ENCODE measurements at places on chromosomes 7 and 10. TPM values are rescaled to one million over a fixed set of nuclear protein-coding genes. Genes with fewer than 3 reads are reported as not detected.

DNA sequence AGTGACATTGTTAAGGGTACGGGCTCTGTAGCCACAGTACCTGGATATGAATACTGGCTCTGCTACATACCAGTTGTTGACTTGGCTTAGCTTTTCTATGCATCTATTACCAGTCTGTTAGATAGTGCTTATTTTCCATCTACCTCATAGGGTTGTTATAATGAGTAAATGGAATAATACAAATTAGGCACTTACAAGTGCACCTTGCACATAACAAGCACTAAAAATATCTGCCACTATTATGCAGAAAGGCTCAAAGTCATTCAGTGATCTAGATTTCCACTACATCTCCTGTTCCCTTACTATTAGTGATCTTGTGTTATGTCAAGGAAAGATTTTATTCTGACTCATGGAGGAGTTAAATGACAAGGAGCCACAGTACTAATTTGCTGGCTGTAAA, 27.9 kb upstream of the ZEB1 start:
- no peak for DNase-seq

GRCh38 chr10:93245779-93246178, 172.1 kb downstream of the CYP26A1 start:
- DNase-seq = no peak

GRCh38 chr10:11143242-11143641, 125.6 kb downstream of the CELF2 start:
- no peak for DNase-seq

GRCh38 chr7:108136191-108136688, 6.1 kb upstream of the LAMB4 start:
- DNase-seq = no peak

- DNase-seq = no peak
These were observed 51.1 kb upstream of the MEOX2 start for GRCh38 chr7:15737601-15738000.

GRCh38 chr10:78985973-78986818, 82.6 kb upstream of the ZMIZ1 start:
- DNase-seq = no peak

DNA sequence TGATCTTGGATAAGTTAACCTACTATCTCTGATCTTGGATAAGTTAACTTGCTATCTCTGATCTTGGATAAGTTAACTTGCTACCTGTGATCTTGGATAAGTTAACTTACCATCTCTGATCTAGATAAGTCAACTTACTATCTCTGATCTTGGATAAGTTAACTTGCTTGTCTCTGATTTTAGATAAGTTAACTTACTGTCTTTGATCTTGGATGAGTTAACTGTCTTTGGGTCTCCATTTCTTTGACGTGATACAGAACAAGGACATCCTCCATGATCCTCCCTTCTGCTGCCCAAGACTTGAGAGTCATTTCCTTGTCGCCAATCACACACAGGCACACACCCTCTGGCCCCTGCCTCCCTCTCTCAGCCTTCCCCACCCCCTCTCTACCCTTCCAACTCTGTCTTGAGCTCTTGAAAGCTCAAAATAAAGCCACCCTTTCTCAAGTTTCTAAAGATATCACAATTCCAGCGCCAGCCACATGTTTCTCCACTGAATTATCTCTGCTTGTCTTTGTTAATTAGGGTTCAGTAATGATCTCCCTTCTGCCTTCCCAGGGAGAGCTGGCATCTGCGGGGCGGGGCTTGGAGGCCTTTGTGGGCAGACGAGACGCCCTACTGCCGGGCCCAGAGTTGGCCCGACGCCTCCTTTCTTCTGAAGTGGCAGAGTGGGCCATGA, 85.1 kb upstream of the GTF2I start:
- DNase-seq = no peak

- DNase-seq = no peak
These were observed 465.6 kb upstream of the IGFBP3 start for GRCh38 chr7:46386428-46387399.

DNA sequence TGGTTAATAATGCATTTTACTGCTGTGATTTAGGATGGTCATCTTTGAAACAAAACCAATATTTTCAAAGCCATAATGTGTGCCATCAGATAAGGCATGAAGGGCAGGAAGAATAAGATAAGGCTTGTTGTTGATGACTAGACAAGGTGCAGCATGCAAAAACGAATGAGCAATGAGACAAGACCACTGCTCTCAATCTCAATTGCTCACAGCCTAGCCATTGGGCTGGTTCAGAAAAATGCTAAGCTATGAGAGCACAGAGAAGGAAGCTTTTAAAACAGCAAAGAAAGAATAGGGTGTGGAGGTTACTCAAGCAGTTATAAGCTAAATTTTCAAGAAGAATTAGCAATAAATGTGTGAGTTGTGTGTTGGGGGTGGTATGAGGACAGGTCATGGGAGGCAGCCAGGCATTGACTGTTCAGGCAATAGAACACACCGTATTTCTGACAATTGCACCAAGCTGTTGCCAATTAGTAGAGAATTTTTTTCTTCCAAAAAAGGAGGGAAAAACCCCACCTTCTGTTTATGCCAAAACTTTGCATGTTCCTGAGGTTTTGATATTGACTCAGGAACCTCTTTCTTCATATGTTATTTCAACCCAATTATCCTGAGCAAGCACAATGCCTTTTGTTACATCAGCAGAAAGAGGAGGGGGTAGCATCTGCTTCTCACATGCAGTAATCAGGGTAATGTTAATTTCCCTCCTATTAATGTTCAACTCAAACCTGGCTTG, 276.5 kb downstream of the HDAC9 start:
- DNase-seq = peak; percentile 65

DNA sequence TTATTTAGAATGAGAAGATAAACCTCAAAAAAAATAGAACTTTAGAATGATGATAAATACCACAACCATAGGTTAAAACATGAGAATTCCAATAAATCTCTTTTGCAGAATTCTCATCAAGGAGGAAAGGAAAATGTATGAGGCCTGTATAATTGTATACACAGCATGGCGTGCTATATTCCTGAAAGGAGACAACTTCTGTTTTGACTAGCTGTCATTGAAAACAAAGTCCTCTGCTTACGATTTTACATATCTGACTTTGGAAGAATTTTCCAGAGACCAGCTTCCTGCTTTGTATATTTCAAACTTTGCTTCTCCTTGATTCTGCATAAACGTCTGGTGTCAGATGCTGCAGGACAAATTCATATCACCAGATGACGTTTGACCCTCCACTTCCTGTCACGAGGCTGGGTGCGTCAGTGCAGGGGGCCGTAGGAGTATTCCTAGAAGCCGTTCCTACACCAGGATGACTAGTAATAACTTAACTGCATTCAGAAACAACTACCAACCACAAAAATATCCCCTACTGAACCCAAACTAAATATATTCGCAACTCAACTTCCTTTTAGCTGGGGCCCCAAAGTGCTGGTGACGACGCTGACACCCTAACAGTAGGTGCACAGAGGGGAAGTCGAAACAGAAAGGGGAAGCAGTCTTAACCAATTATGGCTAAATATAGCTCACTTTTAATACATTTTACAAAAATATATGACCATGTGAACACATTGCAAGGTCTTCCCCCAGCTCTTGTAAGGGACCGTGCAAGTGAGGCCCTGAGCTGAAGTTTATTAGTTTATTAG, 178.6 kb upstream of the INHBA start:
- DNase-seq = no peak

GRCh38 chr10:66228887-66229286, 696.9 kb upstream of the LRRTM3 start:
- no peak for DNase-seq

DNA sequence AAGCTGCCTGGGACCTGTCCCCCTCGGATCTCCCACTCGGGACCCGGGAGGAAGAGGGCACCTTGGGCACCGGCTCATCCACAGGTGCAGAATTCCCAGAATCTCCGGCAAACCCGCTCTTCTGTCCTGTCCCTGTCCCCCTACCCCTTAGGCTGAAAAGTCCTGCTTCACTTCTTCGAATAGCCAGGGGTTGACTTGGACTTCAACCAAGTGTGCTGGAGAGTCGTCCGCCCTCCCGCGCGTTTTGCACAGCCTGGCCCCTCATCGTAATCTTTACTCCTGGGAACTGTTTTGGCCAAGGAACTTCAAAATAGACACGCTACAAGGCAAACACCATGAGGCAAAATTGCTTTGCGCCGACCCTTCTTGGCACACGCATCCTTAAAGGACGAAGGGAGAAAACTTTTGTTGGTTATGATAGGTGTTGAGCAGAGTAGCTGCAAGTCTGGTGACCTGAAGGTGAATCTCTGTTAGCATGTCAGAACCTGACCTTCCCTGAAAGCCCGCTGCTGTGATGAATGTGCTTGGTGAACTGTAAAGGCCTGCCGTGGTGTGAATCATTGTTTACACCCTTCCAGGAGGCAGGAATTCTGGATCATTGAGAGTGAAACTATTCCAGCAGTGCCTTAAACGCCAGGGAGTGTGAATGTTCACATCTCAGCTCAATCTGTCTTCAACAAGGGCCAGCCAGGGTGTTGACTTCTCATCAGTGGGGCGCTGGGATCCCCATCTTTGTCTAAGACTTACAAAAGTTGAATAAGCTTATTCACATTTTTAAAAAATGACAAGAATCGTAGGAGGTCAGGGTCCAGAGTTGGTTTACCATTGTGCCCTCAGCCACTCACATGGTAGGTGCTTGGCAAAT, 589 bp upstream of the RAPGEF5 start:
- DNase-seq = peak; percentile 99

- DNase-seq = no peak
These were observed 135.4 kb upstream of the RSU1 start for GRCh38 chr10:16952610-16953009.

GRCh38 chr10:132650611-132651250, 113.1 kb downstream of the INPP5A start:
- DNase-seq = no peak

DNA sequence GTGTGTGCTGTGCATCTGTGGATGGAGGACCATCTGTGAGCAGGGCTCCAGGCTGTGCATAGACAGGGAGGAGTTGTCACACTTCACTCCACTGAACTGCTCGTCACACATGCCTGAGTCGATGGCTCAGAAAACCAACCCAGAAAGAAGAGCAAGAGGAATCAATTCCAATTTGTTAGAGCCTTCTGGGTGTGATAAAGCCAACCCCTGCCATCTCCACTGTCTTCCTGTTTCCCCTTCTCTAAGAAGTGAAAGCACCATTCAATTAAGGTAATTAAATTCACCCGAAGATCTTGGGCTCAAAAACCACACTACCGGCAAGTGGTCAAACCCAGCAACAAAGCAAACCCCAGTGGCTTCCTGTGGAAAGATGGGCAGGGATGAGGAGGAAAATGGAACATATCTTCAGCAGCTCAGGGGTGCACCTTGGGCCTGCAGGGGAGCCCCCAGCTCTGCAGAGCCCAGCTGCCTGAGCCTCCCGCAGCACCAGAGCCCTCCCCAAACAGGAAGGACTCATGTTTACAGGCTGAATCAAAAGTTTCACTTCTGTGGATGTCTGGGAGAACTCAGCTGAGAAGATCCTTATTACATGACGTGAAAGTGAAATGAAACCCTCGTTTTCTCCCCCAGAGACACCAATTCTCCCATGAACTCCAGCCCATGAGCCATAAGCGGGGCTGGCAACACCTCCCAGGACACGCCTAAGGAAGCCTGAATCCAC, 10.9 kb downstream of the C10orf71 start:
- no peak for DNase-seq

- DNase-seq = no peak
These were observed 97.0 kb downstream of the SEMA3C start for GRCh38 chr7:80821771-80822319.

DNA sequence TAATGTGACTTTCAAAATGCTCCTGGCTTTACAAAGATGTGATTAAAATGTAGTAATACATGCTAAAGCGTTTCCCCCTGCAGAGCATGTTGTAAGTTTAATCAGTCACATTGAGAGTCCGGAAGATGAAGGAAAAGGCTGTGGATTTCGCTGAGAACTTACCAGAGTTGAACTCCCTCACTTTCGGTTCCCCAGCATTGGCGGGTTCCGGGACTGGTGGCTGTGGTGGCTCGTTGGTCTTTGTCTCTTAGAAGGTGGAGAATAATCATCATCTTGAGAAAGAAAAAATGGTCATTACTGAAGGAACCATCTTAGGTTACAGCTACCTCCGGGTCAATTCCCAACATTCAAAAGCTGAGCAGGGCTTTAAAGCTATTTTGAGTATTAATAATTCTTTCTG, 9.6 kb upstream of the NUPR2 start:
- no peak for DNase-seq

GRCh38 chr10:96280859-96281258, 9.5 kb upstream of the BLNK start:
- DNase-seq = peak; percentile 90

- DNase-seq = no peak
These were observed 226.9 kb downstream of the GLRX3 start for GRCh38 chr10:130363051-130363450.

- no peak for DNase-seq
These were observed 30.6 kb downstream of the TARP start for GRCh38 chr7:38242814-38243213.

GRCh38 chr10:5574642-5575131, 49.9 kb downstream of the CALML3 start:
- no peak for DNase-seq

DNA sequence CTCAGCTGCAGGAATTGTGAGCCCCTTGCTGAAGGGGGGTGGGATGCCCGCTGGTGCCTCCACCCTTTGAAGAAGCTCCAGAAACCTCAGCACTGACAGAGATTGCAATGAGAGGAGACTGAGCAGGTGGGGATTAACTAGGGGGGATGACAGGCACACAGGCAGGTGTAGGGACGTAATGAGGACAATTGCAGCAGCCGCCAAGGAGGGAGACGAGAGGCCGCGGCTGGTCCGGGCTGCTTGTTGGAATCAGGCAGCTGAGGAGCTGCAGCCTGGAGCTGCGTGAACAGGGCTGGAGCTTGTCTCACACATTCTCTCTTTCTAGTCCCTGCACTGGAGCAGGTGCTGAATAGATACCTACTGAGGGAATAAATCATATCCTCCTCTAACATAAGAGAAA, 122.0 kb upstream of the TCERG1L start:
- DNase-seq = no peak

LSM8 gene
- 30.8 TPM for total RNA-seq

ADAM22 gene
- not detected for total RNA-seq

SLC16A9 gene
- 7.8 TPM for total RNA-seq

OR2A1 gene
- not detected for total RNA-seq

CCDC7 gene
- 2.4 TPM for total RNA-seq

FKBP9 gene
- 571 TPM for total RNA-seq

MMRN2 gene
- 6.1 TPM for total RNA-seq

PNLIPRP1 gene
- not detected for total RNA-seq

LYZL1 gene
- total RNA-seq = not detected
